Activated CD4-positive, CD25-positive, alpha-beta regulatory T cell (primary cell): ENCODE measurements at places on chromosomes 3 and 15.

DNA sequence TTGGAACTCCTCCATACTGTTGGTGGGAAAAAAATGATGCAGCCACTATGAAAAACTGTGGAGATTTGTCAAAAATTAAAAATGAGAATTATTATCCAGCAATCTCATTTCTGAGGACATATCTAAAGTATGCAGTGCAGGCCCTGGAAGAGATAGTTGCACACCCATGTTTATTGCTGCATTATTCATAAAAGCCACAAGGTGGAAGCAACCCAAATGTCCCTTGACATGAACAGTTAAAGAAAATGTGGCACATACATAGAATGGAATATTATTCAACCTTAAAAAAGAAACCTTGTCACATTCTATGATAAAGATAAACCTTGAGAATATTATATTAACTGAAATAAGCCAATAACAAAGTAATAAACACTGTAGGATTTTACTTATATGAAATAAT, 80.9 kb upstream of the ARHGEF26 start:
- DNase-seq, result no peak

GRCh38 chr3:11494131-11494916, 149.4 kb downstream of the VGLL4 start:
- no peak for DNase-seq

- no peak for DNase-seq
Observed at GRCh38 chr3:142651711-142652110, 55.5 kb downstream of the PLS1 start.

GRCh38 chr3:174810254-174810653, 48.9 kb upstream of the NAALADL2 start:
- no peak for DNase-seq

DNA sequence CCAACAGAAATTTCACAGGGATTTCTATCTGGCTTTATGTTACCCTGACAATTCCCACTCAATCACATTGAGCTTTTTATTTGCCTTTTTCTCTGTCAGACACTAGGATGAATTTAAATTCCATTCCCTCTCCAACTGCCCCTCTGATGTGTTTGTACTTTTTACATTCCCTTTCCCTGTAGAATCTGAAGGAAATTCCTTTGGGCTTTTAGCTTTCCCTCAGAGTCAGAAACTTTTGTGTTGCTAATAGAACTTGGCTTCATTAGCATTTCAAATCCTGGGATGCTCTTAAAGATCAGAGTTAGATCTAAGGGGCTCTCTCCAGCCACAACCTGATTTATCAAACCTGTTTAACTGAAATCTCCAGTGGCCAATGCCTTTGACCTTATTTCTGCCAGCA, 7.9 kb upstream of the RARB start:
- no peak for DNase-seq

- no peak for DNase-seq
Observed at GRCh38 chr3:17585394-17586325, 156.8 kb downstream of the TBC1D5 start.

- DNase-seq, result no peak
Observed at GRCh38 chr3:134922866-134923265, 127.8 kb downstream of the EPHB1 start.

- no peak for DNase-seq
Observed at GRCh38 chr3:31220431-31220830, 312.3 kb upstream of the STT3B start.

GRCh38 chr15:75145027-75145841, 56.4 kb upstream of the C15orf39 start:
- DNase-seq, result no peak

DNA sequence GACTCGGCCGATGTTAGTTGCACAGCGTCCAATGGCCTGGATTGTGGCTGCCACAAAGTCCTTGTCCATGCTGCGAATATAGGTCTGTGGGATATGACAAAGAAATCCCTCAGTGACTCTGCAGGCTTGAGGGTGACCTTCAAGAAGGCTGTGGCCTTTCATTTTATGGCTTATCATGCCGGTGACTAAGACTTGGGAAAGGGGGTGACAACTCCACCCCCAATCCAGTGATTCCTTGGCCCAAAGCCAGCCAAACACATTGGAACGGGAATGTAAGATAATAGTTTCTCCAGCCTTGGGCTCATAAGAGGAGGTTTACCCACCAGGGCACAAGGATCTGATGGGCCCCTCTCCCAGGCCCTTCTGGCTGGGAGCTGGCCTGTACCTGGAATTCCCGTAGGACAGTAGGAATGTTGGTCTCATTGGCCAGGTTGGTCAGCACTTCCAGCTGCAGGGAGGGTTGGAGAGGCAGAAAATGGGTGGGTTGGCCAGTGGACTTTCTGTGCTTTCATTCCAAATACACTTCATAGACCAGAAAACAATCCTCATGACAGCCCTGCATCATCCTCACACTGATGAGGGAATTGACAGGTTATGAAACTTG, 30.7 kb upstream of the CPEB1 start:
- DNase-seq, result no peak

DNA sequence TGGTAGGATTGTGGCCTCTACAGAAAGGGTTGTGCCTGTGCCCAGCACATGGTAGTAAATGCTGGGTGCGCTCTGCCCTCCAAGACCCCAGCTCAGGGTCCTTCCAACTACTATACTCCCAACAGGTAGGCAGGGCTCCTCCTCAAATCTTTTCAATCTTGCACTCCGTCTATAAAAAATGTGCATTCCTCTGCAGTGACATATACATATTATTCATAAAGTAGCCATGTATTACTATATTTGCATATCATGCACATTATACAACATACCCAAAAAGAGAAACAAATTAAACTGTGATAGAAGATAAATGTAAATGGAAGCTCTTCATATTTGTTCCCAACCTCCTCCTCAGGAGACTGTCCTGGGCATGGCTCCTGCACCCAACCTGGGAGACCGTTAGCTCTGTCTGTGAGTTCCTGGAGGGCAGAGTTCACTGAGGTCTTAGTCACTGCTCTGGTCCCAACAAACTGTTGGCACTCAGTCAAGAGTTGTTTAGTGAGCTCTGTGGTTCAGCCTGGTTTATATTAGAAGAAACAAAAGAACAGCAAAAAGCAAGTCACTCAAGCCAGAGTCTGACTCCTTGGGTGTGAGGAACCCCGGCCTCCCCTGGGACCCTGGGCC, 47.7 kb upstream of the GRIP2 start:
- DNase-seq, result no peak

DNA sequence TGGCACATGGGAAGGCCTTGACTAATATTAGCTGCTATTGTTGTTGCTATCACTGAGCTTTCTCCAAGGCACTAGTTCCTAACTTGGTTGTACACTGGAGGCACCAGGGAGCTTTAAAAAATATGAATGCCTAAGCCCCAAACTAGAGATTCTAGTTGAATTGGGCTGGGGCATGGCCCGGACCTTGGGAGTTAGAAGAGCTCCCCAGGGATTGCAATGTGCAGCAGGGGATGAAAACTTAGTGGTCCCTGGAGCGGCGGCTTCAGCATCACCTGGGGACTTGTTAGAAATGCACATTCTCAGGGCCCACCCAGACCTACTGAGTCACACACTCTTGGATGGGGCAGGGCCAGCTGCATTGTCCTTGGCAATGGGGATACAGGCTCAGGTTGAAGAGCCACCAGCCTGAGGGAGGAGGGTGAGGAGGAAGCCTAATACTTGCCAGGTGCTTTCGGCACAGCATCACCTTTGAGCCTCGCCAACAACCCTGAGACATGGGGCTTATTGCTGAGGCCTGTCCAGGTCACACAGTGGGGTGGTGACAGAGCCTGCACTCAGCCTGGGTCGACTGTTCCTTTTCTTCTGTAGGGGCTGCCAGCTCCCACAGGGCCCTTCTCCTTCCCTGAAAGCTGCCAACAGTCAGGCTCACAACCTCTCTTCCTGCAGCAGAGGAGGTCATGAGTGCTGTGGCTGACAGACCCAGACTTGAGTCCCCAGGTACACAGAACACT, 84.5 kb downstream of the ATP2B2 start:
- no peak for DNase-seq

GRCh38 chr3:143306407-143306806, 186.8 kb downstream of the CHST2 start:
- no peak for DNase-seq

DNA sequence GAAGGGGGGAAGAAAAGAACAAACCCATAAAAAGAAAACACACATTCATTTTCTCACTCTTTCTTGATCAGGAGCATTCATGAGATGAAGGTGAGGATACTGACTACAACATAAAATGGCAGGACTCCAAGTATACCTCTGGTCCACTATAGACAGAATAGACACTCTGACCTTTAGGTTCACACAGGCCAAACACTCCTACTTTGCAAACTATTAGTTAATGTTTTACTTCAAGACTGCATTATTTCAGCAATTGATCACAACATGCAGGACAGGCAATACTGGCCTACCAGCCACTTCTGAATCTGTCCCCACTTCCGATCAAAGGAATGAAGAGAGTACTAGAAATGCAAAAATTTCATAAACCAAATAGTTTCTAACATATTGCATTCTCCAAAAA, 47.0 kb downstream of the LRRFIP2 start:
- no peak for DNase-seq

GRCh38 chr3:30302027-30302426, 304.4 kb upstream of the TGFBR2 start:
- DNase-seq, result no peak

DNA sequence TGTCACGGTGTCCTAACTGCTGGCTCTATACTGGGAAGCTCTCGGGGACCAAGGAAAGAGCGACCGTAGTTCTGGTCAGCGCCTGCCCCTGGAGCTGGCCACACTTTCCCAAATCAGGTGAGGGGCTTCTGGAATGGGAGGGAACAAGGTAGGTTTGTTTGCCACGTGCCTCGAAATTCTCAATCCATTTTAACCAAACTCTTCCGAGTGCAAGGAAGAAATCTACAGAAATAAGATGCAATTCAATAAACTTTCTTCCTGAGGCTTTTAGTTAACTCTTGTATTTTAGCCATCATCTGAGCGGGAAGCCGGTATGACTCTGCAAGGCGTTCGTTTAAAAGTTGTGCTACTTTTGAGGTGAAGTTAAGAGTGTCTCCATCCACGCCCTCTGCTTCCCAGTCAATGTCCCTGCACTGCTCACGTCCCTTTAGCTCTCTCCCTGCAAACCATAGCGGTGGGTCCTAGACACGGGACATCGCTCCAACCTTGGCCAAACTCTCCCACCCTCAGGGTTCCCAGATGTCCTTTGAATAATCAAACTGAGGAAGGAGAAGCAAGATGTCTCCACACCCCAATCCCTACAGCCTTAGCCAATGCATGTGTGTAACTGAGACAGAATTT, 597 bp downstream of the AGTR1 start:
- DNase-seq, result no peak

GRCh38 chr15:44782516-44782915, 46.2 kb downstream of the TRIM69 start:
- DNase-seq, result no peak

- peak; percentile 13 for DNase-seq
Observed at GRCh38 chr15:50764461-50765194, 878 bp downstream of the SPPL2A start.

- DNase-seq, result no peak
Observed at GRCh38 chr15:32857732-32858131, 139.9 kb downstream of the GREM1 start.

DNA sequence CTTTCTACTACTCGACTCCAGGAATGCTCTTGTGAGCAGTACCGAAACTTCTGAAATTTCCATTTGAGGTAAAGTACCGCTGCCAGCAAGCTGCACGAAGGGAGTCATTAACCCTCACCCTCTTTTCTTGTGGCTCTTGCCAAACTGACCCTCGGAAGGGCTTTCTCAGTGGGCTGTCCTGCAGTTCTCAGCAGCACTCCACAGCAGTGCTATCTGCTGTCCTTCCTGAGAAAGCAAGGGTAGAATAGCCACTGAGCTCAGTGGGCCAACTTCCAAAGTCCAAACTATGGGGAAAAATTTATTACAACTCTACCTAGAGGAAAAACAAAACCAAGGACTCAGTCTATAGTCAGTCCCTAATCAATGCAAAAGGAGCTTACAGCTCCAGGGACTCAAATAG, 38.5 kb upstream of the COL8A1 start:
- no peak for DNase-seq

- no peak for DNase-seq
Observed at GRCh38 chr3:167302678-167303077, 77.4 kb downstream of the ZBBX start.

GRCh38 chr15:90482124-90483011, 47.4 kb upstream of the CRTC3 start:
- DNase-seq, result no peak

DNA sequence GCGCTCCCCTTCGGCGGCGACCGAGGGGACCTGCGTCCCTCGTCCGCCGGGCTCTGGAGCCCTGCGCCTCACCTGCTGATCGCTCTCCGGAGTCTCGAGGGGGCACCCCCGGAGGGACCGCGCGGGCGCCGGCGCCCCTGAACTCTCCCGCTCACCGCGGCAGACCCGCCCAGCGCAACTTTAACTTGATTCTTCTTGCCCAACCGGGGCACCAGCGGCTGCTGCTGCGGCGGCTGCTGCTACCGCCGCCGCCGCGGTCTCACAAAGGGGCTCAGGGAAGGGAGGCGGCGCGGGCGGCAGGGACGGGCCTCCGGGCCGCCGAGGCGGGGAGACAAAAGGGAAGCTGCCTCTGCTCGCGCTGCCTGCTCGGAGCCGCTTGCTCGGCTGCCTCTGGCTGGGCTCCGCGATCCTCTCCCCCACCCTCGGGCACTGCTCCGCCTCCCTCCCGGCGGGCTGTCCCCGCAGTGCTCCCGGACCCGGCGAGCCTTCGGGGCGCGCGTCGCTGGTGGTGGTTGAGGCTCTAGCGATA, at the start of gene PPM1L:
TSS of gene PPM1L (plus strand) at position 456 of the 529 bp plus-strand sequence.
- peak; percentile 26 for DNase-seq

- no peak for DNase-seq
Observed at GRCh38 chr3:81216192-81216591, 545.3 kb downstream of the GBE1 start.

DNA sequence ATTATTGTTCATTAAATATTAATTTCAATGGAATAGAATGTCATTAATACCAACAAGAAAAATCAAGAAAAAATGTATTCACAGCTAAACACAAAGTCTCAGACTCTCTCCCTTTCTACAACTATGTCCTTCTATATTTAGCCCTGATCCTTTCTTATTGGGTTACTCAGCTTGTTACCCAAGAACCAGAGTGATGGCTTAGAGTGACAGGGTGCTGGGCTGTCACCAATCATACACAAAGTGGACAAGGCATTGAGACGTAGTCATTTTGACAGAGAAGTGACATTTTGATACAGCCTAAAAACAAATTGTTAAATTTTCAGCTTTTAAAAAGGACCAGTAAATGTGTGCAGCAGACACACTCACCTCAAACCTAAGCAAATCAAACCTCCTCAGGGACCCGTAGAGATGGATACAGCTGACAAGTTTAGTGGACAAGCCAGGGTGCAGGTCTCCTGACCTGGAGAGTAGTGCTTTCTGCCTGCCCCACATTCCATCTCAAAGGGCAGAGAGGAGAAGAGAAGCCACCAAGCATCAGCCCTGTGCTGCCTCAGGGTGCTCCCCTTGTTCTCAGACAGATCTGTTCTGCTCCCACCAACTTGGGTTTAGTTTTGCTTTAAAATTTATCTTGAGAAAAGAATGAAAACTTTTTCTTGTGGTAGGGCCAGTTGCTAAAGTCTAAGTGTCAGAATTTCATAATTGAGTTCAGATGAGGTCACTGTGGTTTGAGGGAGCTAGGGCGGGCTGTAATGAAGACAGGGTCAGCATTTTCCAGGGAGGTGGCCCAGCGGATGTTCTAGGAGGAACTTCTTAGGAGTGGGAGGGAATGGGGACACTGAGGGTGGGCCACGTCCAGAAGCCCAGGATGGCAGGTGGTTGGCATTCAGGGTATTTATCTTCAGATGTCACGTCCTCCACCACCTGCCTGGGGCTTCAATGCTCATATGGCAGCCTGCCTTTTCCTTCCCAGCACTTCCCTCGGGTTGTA, 136.5 kb upstream of the TBL1XR1 start:
- DNase-seq, result no peak

- no peak for DNase-seq
Observed at GRCh38 chr3:14685179-14685578, 10.2 kb downstream of the C3orf20 start.
